Fibroblast of skin of abdomen (primary cell): ENCODE measurements at places on chromosomes 13 and 19.

- no peak for DNase-seq
These were observed 538 bp downstream of the ACP7 start for GRCh38 chr19:39084732-39085080.

DNA sequence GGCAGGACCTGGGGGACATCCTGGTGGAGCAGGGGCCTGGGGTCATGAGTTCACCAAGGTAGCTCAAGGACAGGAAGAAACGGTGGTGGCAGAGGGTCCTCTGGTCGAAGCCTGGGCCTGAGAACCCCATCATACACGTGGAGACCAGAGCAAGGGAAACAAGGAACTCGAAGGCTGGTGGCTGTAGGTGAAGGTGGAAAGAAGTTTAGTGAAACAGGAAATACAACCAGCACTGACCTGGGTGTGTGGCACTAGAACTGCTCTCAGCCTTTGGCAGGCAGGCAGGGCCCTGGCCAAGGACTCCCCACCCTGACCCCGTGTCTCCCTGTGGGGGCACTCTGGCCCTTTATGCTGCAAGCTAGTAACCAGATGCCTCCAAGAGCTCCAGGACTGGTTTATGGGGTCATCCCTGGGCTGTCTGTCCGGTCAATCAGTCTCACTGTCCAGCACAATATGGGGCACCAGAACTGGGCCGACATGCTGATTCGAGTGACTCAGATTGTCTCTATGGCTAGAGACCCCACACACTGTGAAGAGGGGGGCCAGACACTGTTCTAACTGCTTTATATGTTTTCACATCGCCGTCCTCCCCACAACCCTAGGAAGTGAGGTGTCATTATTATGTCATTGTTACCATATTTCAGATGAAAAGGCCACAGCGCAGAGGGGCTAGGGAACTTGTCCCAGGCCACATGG, 3.8 kb downstream of the COX6B2 start:
- no peak for DNase-seq

DNA sequence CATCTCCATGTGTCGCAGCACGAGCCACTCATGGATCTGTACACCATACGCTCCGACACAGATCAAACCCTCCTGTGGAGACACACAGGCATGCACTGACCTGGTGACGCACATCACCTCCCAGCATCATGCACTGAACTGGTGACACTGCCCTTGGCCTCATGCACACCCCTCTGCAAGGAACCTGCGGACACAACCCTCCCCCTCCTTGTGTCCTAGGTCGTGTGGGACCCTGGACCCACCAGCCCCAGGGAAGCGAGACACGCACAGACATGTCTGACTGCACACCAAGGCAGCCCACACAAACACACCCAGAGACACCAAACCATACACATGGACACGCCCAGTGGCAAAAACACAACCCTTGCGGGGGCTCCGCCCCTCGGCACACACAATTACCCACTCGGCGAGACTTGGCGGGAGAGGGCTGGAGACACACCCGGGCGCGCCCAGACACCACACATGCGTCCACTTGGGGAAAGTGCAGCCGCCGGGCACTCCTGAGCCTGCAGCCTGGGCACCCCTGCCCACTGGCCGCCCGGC, 2.0 kb upstream of the KCNN4 start:
- DNase-seq, result no peak

DNA sequence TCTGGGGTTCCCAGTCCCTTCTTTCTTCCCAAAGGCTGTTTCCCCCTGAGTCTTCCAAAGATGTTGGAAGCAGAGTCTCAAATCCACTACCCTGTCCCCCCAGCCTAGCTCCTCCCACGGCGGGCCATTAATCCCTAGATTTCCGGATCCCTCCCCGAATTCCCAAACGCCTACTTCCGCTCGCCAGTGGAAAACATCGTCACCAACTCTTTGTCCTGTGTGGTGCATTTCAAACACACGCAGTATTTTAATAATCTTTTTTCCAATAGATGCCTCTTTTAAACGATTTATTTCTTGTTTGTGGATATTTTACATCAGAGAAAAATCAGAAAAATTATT, 610 bp downstream of the ZNF791 start:
- peak; percentile 74 for DNase-seq
